ENCODE measurements at places on chromosomes 16 and 17. TPM values are rescaled to one million over a fixed set of nuclear protein-coding genes. Genes with fewer than 3 reads are reported as not detected.

CA7 gene
- total RNA-seq = not detected

CACNG1 gene
- not detected for total RNA-seq

PKMYT1 gene
- total RNA-seq = 70.3 TPM

CXCL16 gene
- 3.8 TPM for total RNA-seq

RNF43 gene
- 0.57 TPM for total RNA-seq

EFCAB3 gene
- total RNA-seq = not detected

PLK1 gene
- 63.8 TPM for total RNA-seq

SGCA gene
- 0.51 TPM for total RNA-seq

LLGL2 gene
- 8.6 TPM for total RNA-seq

POLG2 gene
- total RNA-seq = 8.3 TPM

TMEM238L gene
- not detected for total RNA-seq

CX3CL1 gene
- 1.3 TPM for total RNA-seq

TP53TG3B gene
- 3.4 TPM for total RNA-seq

CEMP1 gene
- not detected for total RNA-seq

YPEL2 gene
- total RNA-seq = 2.1 TPM

CCDC40 gene
- total RNA-seq = 1.3 TPM

PCGF2 gene
- total RNA-seq = 3.5 TPM

SLC5A11 gene
- not detected for total RNA-seq

SPATA20 gene
- total RNA-seq = 16.4 TPM

GP1BA gene
- total RNA-seq = 0.23 TPM

PRSS21 gene
- total RNA-seq = not detected

TLCD2 gene
- total RNA-seq = 0.71 TPM

RAP1GAP2 gene
- 5.5 TPM for total RNA-seq

FGF11 gene
- total RNA-seq = 3.0 TPM

EPX gene
- not detected for total RNA-seq

TBC1D3B gene
- total RNA-seq = not detected

CA4 gene
- not detected for total RNA-seq

RECQL5 gene
- total RNA-seq = 17.7 TPM

Measured in Daoy (cell line).